Fibroblast of skin of scalp (primary cell): ENCODE measurements at places on chromosomes 4 and X.

DNA sequence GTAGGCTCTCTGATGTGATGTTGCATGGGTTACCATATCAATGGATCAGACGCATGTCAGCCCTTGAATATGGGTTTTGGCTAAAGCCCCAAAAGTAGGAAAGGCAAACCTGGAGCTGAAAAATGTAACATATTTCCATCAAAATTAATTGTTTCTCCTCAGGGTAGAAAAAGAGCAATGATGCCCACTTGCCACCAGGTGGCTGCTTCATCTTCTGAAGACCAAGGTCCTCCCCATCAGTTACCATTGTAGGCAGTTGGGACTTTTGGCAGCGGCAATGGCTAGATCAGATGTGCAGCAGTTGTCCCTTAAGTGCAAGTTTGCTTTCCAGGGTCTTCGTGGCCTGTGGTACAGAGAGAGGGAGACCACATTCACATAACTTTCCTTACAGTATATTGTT is 118.2 kb downstream of the NAF1 start:
- DNase-seq = peak; percentile 19

GRCh38 chrX:39936886-39937770 is 160.6 kb downstream of the BCOR start:
- no peak for DNase-seq

GRCh38 chr4:156771171-156771837 is 200.3 kb downstream of the PDGFC start:
- peak; percentile 66 for DNase-seq

DNA sequence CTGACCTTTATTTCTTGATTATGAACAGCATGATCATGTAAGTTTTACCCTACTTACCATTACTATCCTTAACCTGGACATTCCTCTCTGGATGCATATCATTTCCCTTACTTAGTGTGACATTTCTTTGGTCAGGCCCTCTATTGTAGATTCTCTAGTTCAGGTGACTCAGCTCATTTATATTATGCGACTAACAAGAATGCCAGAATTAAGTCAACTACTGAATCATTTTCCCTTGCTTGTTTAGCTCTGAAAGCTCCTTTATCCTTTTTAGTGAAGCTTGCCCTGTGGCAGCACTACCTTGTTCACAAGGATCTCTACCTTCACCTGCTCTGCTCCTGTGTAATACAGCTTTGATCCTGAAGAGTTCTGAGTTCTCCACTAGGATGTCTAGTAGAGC is 15.1 kb upstream of the UGT2B17 start:
- no peak for DNase-seq

- DNase-seq = peak; percentile 68
These were observed 6.3 kb upstream of the SH3KBP1 start for GRCh38 chrX:19893727-19894126.

GRCh38 chrX:70255452-70255851 is 4.6 kb downstream of the P2RY4 start:
- no peak for DNase-seq

GRCh38 chr4:19623866-19624265 is 627.8 kb upstream of the SLIT2 start:
- DNase-seq = no peak

- no peak for DNase-seq
These were observed 88.1 kb upstream of the MBNL3 start for GRCh38 chrX:132576939-132577338.

DNA sequence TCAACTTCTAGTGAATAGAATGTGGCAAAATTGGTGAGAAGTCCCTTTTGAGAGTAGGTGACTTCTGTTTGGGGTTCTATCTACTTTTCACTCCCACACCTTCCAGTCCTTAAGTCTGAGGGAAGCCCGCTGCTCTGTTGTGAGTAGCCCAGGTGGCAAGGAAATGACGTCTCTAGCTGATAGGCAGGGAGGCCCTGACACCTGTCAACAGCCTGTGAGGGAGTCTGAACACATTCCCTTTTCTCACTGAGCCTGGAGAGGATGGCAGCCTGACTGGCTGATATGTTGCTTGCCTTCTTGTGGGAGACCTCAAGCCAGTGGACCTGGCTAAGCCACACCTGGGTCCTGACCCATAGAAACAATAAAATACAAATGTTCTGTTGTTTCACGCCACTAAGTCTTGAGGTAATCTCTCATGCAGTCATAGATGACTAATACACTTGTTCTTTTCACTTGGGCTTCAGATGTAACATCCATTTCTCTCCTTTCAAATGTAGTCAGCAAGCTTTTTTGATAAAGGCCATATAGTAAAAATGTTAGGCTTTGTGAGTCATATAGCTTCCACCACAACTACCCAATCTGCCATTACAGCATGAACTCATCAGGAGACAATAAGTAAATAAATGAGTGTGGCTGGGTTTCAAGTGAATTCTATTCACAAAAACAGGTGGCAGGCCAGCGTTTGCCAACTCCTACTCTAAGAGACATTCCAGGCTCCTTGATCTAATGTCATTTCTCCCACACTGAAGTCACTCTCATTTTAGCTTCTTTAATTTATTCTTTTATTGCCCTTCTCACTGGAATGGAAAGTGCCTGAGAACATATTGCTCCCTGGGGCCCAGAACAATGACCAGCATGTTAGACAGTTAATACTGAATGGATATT is 265.1 kb upstream of the MAD2L1 start:
- DNase-seq = no peak

DNA sequence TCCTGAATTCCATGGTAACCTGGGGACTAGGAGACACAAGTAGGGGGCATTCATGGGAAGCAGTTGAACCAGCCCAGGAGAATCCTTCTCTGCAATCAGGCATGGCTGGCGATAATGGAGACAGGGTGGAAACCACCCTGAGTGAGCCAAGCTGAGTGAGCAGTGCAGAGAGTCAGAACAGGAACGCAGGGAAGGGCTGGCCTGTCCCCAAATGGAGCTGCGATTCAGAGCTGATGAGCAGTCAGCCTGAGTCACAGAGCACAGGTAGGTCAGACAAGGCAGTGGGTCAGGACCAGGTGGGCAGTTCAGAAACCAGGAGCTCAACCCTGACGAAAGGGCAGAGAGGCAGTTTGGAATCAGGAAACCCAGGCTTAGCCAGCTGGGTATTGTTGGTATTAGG is 129.0 kb downstream of the BTC start:
- DNase-seq = no peak

GRCh38 chr4:104901961-104902605 is 244.6 kb upstream of the TET2 start:
- DNase-seq = no peak

DNA sequence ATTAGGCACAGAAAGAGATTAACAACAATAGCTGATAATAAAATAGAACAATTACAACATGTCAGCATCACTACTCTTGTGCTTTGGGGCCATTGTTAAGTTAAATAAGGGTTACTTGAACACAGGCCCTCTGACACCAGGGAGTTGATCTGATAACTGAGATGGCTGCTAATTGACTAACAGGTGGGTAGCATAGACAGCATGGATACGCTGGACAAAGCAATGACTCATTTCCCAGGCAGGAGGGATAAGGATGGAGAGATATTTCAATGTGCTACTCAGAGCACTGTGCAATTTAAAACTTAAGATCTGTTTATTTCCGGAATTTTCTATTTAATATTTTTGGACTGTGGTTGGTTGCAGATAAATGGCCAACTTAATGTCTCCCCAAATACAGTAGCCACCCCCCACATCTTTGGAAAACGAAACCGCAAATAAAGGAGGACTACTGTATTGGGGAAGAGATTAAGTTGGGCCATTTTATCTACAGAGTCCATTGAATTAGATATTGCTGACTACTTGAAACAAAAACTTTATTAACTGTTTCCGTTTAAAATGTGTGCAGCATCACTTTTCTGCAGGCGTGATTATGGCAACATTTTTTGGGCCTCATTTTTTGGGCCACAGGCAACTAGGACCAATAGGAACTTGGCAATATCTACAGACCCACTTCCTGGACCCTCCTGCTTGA is 200.6 kb upstream of the KLF3 start:
- DNase-seq = no peak

DNA sequence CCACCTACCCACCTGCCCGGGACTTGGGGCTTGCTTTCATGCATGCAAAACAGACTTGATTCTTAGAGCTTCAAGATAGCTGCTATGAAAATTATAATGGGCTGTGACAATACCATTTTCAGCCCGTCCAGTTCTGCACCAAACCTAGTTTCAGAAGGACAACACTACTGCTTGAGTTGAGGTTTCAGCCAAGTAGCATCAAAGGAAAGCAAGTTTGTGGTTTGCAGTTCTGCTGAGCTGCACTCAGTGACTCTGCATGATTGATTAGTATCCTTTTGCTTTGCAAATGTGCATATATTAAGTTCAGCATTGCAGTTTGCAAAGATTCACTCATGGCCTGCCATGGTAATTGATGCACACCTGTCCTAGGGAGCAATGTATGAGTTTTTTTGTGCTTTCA is 442.7 kb downstream of the RPA4 start:
- no peak for DNase-seq

DNA sequence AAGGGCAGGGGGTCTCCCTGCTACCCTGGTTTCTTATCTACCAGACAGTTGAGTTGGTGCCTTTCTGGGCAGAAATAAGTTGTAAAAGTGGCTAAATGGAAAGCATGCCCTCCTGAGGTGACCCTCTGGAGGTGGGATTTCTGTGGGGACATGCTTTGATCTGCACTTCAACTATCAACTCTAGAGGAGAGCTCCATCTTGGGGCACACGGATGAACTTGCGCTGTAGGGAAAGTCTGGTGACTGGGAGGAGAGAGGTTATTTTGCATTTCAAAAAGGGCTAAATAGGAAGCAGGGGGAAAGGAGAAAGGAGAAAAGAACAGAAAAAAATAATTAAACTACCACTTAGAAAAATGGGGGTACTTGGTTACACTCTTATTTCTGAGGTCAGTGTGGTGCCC is 12.7 kb upstream of the RHOXF2B start:
- DNase-seq = no peak

DNA sequence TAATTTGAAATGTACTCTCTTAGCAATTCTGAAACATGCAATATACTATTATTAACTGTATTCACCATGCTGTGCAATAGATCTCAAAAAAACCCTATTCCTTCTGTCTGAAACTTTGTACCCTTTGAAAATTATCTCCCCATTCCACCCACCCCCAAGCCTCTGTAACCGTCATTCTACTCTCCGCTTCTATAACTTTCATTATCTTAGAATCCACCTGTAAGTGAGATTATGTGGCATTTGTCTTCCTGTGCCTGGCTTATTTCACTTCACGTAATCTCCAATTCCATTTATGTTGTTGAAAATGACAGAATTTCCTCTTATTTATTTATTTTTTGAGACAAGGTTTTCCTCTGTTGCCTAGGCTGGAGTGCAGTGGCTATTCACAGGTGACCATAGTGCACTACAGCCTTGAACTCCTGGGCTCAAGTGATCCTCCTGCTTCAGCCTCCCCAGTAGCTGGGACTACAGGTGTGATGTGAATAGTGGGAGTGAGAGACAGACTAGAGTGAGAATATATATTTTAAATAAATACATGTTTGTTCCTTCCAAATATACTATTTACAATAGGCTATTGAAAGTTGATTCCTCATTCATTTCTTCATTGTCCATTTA is 30.5 kb downstream of the VSIG4 start:
- no peak for DNase-seq

DNA sequence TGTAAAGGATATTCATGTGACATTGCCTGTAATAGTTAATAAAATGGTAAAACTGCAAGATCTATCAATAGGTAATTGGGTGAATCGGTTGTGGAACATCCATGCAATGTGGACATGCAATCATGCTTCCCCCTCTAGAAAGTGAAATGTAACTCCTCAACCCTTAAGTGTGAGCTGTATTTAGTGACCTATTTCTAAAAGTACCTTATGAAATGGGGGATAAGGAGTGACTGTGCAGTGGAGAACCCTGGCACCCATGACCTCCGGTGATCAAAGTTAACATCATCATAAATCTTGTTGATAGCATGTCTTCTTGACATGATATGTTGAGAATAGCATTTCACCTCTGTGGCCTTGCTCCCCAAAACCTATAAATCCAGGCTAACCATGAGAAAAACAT is 53.6 kb upstream of the PPARGC1A start:
- no peak for DNase-seq

- no peak for DNase-seq
These were observed 17.2 kb upstream of the SCRG1 start for GRCh38 chr4:173415885-173416653.

DNA sequence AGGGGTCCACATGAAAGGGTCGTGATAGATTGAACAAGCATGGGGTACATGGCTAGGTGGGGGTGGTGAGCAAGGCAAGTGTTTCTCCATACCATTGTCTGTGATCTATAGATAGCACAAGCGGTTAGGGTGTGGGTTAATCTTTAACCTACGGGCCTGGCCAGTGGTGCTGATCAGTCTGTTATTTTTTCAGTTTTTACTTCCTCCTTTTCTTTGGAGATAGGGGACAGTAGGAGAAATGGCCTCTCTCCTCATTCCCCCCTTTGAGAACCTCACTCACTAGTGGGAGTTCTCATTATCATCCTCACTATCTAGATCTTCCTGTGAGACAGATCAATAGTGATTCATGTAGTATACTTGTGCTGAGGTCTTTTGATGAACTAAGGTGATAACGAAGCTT is 16.2 kb upstream of the GPKOW start:
- no peak for DNase-seq

DNA sequence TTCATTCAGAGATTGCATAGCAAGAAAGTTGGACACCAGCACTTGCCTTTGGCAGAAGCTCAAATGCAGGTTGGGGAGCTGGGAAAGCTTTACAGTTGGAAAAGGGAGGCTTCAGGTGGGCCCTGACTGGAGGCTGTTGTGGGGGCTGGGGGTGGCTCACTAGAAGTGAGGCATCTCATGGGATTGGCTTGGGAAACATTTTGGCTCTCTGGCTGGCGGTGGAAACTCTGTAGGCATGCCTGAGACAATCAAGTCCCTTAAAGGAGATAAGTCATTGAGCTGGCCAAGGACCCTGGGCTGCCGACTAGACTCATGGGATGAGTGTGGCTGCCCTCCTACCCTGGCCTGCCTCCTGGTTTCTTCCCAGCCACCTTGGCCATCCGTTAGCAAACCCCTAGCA is 31.4 kb upstream of the STS start:
- no peak for DNase-seq

GRCh38 chr4:123488916-123489315 is 92.3 kb downstream of the SPRY1 start:
- peak; percentile 42 for DNase-seq

GRCh38 chr4:122453384-122453995 is 3.0 kb downstream of the IL2 start:
- no peak for DNase-seq

- peak; percentile 25 for DNase-seq
These were observed at the start of gene TRPC3 for GRCh38 chr4:121951521-121952110. Gene TRPC3, minus strand, starts transcription at chr4:121952060. Its CDS starts 380 bp downstream, at chr4:121951680.

DNA sequence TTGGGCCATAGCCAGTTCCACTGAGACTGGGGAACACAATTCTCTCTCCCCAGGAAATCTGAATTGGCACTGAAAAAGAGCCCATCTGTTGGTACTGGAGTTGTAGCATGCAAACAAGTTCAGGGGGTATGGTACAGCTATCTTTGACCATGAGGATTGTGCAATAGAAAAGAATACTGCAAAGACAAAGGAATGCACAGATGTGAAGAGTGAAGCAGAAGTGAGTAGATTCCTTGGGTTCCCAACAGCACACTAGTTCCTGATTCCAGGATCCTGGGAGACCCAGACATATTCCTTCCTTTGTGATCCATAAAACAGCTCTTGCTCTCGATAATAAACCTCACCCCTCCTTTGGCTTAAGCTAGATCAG is 43.3 kb upstream of the CTAG2 start:
- peak; percentile 2 for DNase-seq

GRCh38 chr4:80461412-80461811 is 125.9 kb downstream of the CFAP299 start:
- no peak for DNase-seq
